ENCODE measurements at places on chromosomes 16 and 17. TPM values are rescaled to one million over a fixed set of nuclear protein-coding genes. Genes with fewer than 3 reads are reported as not detected.

GRCh38 chr17:72240333-72240732 lies 119.5 kb downstream of the SOX9 start:
- DNase-seq: no peak

The SOX9 gene
- 20.8 TPM for polyA plus RNA-seq

GRCh38 chr16:71218306-71218963 lies 12.1 kb downstream of the HYDIN start:
- no peak for DNase-seq

The MT1B gene
- polyA plus RNA-seq: not detected

The MYH11 gene
- polyA plus RNA-seq: 0.79 TPM

DNA sequence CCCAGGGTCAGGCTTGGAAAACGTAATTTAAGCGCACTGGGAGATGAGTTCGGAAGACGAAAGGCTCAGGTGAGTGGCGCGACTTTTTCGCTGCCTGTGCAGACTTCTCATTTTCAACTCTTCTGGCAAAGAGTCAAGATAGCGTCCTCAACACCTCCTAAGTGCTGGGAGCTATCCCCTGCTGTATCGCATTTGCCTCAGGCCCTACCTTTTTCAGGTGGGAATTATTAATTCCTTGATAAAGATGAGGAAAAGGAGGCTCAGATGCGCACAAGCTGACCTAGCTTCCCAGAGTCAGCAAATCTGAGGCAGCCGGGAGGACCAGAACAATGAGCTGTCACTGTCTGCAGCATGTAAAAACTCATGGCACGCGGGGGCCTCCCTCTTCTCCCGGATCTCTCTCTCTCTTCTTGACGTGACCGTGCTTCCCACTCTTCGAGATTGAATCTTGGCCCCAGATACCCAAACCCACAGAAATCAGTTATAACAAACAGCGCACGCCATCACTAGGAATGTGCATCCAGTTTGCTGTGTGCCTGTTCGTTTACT lies 512 bp upstream of the ADAMTS18 start:
- DNase-seq: no peak

Data from GM23248 (cell line).